ENCODE measurements at places on chromosomes 6 and 20.

DNA sequence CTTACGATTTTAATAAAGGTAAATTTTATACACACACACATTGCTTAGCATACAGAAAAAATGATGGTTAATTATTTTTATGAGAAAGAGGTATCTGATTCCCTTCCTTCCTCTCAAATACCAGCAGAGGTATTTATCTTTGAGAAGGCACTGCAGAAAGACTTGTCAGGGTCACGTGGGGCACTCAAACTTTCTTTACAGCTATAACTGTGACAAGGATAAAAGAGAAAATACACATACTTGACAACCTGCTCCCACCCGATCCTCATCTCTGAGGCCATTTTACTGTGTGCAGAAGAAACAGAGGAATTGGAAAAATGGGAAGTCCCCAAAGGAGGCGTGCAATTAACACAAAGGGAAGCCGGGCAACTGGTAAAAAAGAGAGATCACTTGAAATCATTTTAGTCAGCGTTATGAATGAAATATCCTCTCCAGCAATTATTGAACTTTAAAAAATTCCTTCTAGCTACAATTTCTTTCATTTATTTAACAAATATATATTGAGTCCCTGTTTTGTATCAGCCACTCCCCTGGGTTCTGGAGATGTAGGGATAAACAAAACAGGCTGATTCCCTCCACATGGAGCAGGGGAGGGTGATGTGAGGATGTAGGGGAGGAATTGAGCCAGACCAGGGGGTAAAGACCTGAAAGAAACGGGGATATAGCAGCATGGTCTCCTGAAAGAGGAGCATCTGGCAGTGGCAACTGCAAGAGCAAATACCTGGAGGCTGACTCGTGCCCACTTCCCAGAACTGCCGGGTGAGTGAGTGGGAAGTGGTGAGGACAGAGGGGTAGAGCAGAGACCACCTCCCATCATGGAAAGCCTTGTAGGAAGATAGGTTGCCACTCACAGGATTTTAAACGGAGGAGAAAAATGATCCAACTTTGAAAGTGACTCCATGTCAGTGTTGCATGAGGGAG, 510.3 kb downstream of the KIF16B start:
- DNase-seq: no peak

DNA sequence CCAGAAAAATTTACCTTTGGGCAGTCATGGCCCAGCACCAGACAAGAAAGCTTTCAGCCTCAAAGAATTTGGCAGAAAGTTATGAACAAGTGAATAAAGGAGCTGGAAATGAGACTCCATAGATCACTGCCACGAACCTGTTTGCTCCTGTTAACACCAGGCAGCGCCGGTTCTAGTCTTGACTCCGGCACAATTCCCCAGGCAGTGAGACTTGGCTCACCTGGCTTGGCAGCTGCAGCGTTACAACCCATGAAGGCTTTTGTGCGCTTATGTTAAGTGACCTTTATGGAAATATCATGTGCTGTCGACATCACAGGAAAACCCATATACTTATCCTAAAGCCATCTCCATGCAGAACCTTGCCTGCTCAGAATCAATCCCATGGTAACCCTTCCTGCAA, 22.2 kb upstream of the FOXC1 start:
- no peak for DNase-seq

DNA sequence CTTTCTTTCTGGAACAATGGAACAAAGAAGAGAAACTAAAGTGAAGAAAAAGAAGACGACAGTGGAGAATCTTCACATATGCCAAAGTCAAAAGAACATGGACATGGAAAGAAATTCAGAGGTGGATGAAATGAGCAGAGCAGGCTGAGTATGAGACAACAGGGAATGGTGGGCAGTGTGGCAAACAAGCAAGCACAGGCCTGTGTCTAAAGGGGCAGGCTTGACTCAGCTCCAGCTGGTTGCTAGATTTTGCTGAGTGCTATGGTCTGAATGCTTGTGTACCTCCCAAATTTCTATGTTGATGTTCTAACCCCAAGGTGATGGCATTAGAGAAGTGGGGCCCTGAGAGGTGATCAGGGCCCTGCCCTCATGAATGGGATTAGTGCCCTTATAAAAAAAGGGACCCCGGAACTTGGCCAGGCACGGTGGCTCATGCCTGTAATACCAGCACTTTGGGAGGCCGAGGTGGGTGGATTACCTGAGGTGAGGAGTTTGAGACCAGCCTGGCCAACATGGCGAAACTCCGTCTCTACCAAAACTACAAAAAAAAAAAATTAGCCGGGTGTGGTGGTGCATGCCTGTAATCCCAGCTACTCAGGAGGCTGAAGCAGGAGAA, 49.6 kb downstream of the ZMYND8 start:
- DNase-seq: no peak

- DNase-seq: no peak
Observed at GRCh38 chr6:159963111-159963510, 5.8 kb upstream of the IGF2R start.

GRCh38 chr6:43171707-43172103, 636 bp downstream of the SRF start:
- no peak for DNase-seq

DNA sequence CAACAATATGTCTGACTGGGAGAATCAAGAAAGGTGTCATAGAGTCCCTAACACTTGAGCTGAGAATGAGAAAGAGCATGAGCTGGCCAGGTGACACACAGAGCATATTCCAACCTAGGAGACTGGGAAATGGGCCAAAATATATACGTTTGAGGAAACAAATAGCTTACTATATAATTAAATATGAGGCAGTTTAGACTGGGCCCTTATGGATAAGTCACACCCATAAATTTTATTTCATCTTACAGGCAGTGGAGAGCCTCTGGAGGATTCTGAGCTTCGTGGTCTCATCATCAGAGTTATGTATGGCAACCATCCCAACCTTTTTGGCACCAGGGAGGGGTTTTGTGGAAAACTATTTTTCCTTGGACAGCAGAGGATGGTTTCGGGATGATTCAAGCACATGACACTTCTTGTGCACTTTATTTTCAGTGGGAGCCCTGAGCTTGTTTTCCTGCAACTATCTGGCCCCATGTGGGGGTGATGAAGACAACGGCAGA, 12.9 kb upstream of the NQO2 start:
- DNase-seq: no peak

- DNase-seq: no peak
Observed at GRCh38 chr6:10771371-10771894, 23.8 kb downstream of the TMEM14B start.

DNA sequence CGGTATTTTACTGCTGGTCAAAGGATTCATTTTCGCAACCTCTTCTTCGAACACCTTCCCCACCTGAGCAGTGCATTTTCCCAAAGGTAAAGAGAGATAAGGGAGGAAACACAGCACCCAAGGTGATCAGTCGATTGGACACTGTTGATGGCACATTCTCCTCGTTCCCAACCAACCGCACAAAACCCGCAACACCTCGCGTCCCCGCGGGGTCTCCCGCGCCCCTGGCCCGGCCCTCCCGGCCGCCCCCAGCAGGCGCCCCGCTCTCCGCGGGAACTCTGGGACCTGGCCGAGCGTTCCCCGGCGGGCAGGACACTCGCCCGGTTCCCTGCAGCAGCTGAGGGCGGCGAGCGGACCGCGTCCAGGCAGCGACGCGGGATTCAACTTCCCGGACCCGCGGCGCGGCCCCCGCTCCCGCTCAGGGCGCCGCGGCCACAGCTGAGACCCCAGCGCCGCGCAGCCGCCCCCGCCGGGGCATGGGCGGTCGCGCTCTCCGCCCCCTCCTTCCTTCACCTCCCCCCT, 506 bp downstream of the RGS17 start:
- no peak for DNase-seq

- peak; percentile 48 for DNase-seq
Observed at GRCh38 chr6:27836783-27837624, 75.2 kb downstream of the OR2B2 start.

GRCh38 chr6:51992876-51993275, 94.5 kb downstream of the PKHD1 start:
- DNase-seq: no peak

DNA sequence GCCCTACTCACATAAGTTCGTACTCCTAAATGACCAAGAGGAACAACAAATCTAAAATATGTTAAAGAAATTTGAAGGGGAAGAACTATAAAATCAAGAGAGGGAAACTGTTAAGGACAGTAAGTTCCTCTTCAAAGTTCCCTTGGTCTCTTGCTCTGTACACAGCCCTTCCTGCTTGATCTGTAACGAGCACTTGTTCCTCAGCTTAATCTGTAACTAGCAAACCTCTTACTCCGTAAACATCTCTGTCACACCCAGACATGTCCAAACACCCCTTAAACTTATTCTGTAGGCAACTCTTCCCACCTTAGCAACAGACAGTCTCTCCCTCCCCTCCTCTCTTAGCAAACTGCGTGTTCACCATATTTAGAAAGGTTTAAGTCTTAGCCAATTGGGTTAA, 29.9 kb downstream of the PLN start:
- no peak for DNase-seq

DNA sequence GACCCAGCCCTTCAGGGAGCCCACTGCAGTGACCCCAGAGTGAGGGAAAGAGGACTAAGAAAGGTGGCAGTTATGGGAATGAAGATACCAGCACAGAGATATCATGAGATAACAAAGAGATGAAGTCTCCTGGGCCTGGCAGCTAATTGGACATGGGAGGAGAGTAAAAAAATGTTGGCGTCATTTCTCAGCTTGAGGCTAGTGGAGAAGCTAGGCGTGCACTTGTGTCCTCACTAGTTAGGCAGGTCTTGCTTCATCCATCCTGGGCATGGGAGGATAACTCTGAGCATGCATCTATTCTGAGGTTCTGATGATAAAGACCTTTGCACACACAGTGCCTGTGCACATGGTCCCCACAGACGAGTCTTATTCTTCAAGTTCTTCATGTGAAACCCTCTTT, 4.1 kb upstream of the GFOD1 start:
- no peak for DNase-seq

GRCh38 chr6:118644007-118644406, 7.4 kb downstream of the CEP85L start:
- DNase-seq: no peak

- no peak for DNase-seq
Observed at GRCh38 chr6:816510-817084, 123.7 kb upstream of the EXOC2 start.

- peak; percentile 41 for DNase-seq
Observed at GRCh38 chr20:37803438-37804307, 99.3 kb upstream of the VSTM2L start.

- no peak for DNase-seq
Observed at GRCh38 chr20:3794701-3795420, 1.2 kb upstream of the CDC25B start.

DNA sequence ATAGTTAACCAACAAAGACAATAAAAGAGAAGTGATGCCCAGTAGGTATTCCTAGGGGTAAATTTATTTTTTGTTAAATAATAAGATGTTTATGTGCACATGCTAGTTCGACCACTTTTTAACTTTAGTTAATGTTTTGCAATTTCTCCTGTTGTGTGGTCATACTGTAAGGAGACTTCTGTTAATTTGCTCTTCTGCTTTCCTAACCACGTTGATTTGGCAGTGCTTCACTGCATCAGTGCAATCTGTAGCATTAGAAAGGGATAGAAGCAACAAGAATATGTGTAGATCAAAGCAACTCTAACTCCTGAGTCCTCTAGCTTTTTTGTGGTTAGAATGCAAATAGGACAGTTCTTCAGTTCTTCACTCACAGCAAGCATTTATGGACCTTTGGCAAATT, 13.9 kb downstream of the MYB start:
- no peak for DNase-seq

DNA sequence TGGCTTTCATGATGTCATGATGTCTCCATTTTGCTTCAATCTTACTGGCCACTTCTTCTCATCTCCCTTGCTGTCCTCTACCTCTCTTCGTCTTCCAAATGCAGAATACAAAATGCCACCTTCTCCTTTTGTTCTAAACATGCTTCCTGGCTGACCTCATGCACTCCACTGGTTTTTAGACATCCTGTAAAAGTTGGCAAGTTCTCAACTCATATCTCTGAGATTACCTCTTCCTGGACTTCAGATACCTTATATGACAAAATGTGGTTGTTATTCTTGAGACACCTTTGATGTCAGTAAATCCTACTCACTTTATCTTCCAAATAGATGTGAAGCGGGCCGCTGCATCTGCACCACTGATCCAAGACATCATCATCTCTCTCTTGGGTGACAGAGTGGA, 212.7 kb upstream of the FOXA2 start:
- DNase-seq: no peak

GRCh38 chr20:1819311-1820137, 75.7 kb upstream of the SIRPA start:
- no peak for DNase-seq

DNA sequence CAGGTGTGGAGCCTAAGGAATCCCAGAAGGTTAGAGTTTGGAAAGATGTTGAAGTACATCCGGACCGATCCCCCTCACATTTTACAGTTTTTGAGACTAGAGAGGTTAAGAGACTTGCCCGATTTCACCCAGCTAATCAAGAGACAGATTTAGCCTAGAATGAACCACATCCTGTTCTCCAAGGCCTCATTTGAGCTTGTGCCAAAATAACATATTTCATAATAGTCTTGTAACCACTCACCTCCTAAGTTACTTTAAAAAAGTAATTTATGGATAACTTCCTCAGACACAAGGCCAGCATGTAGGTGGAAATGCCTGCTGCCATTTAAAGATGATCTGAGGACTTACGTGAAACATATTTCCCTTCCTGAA, 39.8 kb upstream of the ARHGAP18 start:
- no peak for DNase-seq

DNA sequence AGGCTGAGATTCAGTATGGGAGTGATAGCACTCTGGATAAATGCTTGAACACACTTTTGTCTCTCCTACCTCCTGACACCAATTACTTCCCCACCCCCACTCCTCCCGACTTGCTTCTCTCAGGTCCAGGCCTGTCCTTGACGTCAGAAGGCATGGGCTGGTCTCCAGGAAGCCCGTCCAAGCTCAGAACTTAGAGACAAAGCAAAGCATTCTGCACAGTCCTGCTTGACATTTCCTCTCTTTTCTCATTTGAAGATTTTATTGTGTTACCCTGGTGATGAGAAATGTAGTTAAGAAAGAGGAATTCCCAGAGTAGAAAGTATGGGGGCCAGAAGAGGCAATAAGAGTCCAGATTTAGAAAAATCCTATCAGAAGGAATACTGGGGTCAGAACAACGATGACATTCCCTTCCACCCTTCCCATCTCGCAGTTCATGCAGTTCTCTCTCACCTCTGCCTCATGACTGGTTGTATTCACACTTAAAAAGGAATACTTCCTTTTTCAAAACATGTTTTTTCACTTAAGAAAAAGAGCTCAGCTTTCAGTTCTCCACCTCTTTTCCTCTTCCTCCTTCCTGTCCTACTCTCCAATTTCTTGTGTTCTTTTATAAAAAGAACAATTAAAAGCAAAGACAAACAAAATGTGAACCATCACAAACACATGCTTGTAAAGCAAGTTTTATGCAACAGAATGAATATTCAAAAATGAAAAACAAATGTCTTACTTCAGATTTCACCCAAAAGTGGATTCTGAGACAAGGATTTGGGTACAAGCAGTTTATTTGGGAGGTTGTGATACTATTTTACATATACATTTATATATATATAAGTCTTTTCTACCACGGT, 18.5 kb upstream of the FAM184A start:
- DNase-seq: no peak

- no peak for DNase-seq
Observed at GRCh38 chr20:31972471-31973021, 4.6 kb downstream of the XKR7 start.
